ENCODE measurements at places on chromosomes 2 and 18. TPM values are rescaled to one million over a fixed set of nuclear protein-coding genes. Genes with fewer than 3 reads are reported as not detected.
A peak's percentile ranks its signal among the peaks of the same experiment; 100 is the strongest.

DNA sequence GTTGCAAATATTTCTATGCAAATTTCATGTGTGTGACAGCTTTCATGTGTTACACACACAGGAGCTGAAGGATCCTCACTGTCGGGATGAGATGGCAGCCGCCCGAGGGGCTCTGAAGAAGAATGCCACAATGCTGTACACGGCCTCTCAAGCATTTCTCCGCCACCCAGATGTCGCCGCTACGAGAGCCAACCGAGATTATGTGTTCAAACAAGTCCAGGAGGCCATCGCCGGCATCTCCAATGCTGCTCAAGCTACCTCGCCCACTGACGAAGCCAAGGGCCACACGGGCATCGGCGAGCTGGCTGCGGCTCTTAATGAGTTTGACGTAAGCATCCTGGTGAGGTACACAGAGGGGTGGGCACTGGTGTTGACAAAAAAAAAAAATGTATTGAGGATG is 361.2 kb downstream of the CTNNA2 start:
- no peak for DNase-seq

DNA sequence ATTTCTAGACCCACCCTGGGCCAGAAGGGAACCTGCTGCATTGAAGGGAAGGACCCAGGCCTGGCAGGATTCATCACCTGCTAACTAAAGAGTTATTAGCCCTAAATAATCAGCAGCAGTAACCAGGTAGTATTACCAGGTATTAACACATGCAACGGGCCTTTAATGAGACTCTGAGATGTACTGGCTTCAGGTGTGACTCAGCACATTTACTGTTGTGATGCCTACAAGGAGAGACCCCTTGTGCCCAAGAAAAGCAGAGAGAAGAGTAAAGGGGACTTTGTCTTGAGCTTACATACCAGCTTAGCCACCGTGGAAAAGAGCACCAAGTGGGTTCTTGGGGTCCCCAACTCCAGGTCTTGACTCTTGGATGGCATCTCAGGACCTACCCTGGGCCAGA is 243.1 kb upstream of the SLC39A10 start:
- DNase-seq: no peak

DNA sequence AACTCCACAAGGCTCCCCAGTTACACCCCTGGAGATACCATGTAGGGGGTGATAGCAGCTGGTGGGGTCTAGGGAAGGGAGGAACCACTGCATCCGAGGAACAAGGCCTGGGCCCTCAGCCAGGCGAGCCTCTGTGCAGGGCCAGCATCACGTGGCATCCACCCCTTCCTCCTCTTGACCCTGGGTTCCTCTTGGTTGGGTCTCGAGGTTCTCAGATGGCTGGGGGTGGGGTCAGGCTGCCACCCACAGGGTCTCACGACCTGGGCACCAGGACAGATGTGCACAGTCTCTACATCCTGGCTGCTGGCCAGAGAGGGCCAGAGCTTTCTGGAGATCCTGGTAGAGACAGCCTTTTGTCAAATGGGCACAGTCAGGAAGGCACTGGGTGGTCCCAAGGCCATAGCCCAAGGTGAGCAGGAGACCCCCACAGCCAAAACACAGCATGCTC is 10.4 kb downstream of the HS6ST1 start:
- DNase-seq: peak; percentile 79

DNA sequence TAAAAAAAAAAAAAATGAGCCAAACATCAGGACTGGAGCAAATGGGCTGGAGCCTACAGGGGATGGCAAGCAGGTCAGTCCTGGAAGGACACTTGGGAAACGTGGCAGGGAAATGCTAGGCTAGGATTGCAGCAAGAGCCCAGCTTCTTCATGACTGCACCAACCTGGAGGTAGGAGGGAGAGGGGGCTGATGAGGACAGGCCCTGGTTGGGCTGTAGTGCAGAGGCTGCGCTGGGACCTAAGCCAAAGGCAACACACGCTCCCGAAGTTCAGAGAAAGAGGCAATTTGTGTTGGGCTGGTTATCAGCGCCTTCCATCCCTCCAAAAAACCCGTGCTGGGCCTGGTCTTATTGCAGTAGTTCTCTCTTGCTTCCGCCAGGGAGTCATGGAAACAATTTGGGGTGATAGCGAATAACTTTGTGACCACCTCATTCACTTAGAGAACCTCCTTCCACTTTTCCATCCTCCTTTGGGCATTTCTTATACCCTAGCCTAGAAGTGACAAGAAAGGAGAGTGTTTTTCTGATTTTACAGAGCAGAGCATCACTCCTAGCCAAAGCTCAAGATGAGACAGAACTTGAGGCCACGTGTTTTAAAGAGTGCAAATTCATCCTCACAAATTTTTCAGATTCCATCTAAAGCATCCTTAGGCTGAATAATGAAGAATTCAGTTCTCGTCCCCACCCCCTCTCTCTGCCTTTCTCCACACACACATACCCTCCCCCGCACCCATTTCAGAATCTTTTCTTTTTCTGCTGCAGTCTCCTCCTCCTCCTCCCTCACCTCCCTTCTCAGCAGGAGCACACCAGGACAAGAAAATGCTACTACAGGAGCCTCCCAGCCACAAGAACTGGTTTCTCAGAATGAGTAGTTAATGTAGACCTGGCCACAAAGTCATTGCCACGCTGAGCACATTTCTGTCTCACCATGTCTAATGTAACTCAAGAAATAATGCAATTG is 82.5 kb upstream of the STPG4 start:
- peak; percentile 86 for DNase-seq

DNA sequence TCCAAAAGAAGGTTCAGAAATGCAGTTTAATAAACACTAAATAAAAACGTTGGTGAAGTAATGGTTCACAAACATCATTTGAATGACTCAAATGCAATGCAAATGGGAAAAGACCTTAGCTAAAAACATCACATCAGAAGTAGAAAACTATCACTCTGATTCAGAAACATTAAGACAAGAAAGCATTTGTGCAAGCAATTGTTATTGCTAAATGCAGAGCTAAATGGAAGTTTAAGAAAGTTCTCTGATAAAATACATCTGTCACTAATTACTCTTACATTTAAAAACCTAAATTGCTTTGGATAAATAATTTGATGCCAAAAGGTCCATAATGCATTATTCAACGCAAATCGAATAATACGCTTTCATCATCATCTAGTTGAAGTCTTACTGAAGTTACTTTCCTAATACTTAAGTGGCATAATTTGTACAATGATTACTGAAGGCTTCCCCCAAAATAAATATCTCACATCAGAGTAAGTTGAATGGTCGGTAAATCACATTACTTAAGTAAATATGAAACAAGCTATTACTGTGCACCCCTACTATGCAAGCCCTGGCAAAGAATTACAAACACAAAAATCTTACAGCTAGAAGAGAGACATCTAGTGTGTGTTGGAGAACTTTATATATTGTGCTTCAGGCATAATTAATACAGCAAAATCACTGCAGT is 105.7 kb upstream of the KCTD1 start:
- DNase-seq: no peak

DNA sequence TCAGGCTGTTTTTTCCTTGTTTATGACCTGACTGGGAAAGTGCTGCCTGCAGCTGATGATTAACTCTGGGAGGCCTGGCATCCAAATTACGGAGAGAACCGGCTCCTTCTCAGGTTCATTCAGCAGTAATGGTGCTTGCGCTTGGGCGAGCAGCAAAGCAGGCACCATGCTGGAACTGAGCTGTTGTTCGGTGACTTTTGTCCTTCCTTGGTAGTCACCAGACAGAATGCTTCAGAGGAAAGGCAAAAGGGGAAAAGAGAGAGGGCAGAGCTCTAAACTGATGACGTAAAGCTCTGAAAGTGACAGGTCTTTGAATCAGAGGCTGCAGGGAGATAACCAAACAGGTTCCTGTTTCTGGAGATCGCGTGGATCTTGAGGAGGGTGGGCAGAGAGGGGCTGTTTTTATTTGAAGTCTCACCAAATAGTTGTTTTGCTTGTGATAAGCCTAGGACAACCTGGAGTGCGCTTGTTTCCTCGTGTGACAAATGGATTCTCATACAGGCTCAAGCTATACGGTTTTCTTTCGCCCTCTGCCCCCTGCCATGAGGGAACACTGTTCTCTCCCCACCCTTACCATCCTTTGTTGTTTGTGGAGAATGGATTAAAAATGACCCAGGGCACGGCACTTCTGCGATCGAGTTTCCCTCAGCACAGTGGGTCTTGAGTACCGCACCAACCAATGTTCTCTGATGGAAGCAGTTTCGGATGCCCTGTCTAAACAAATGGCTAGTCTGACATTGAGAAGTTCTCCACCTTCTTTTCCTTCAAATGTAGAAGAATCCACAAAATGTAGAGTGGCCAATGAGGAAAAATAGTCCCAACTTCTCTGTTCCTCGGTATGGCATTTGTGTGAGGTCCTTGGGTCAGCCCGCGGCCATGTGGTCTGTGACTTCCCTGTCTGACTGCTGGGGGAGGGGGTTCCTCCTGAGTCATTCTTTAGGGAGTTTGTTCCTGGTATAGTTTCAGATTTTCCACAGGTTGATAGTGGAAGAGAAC is 1.3 kb downstream of the RASGRP3 start:
- DNase-seq: no peak

GRCh38 chr2:177970670-177971454 is 101.7 kb downstream of the PDE11A start:
- DNase-seq: no peak

KLHL29 gene
- 13.4 TPM for total RNA-seq

DNA sequence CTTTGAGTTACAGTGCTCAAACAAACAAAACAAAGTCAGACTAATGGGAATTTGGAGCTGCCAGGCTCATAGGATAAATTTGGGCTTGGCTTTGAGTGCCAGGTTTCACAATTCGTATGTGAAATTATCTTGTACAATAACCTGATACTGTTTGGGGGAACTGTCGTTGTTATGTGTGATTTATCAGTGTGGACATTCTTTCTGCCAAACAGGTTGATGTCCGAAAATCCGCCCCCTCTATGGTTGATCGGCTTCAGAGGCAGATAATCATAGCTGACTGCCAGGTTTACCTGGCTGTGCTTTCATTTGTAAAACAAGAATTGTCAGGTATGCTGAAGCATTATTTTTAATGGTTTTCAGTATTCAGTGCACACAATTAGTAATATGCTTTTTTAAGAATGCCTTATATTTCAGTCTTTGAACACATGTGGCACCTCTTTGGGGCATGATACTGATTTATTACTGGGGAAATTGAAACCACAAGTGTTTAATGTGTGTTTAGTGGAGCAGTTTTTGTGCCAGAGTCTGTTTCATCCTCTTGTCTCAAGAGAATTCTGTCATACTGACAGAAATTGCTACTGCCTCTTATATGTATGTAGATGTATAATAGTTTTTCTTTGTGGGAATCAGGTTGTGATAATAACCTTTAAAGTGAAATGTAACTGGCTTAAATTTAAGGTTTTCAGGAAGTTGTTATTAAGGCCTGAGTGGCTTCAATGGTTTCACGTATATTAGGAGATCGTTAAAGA is 54.6 kb downstream of the TTC39C start:
- DNase-seq: no peak

BCL2 gene
- total RNA-seq: 23.7 TPM

- DNase-seq: no peak
Measured at GRCh38 chr18:29056800-29057199, 879.9 kb upstream of the CDH2 start.

DNA sequence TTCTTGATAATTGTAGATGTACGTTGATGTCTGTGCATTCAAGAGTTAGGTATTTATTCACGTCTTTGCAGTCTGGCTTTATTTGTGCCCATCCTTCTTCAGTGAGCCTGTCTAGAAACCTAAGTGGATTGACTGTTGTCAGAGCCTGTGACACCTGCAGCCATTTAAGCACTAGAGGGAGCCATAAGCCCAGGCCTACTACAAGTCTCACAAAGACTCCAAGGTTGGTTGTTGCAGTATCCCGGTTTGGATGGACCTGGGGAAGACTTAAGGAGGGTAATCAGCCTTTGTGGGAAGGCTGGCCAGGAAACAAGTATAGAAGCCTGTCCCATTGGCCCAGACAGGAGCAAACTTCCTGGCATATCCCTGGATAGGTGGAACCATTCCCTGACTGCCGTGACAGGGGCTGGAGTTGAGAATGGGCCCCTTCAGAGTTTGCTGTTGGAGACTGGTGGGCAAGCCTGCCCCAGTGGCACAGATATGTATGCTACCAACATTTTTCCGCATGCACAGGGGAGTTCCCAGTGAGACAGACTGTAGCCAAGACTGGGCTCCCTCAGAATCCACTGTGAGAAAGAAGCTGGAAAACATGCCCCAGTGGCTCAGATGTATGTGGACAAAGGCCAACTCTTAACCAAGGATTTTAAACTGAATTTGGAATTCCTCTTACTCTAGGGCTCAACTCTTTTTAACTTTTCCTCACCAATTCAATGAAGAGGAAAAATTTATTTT is 9.3 kb upstream of the LRRC30 start:
- no peak for DNase-seq

DNA sequence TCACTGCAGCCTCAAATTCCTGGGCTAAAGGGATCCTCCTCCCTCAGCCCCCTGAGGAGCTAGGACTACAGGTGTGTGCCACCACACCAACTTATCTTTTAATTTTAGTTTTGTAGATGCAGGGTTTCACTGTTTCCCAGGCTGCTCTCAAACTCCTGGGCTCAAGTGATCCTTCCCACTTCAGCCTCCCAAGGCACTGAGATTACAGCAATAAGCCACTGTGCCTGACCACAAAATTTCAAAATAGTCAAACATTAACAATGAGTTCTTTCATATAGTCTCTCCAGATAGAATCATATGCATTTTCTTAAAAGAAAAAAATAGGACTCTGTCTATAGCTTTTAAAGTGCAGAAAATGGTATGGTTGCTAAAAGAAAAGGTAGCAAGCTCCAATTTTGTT is 24.9 kb upstream of the PID1 start:
- no peak for DNase-seq

DNA sequence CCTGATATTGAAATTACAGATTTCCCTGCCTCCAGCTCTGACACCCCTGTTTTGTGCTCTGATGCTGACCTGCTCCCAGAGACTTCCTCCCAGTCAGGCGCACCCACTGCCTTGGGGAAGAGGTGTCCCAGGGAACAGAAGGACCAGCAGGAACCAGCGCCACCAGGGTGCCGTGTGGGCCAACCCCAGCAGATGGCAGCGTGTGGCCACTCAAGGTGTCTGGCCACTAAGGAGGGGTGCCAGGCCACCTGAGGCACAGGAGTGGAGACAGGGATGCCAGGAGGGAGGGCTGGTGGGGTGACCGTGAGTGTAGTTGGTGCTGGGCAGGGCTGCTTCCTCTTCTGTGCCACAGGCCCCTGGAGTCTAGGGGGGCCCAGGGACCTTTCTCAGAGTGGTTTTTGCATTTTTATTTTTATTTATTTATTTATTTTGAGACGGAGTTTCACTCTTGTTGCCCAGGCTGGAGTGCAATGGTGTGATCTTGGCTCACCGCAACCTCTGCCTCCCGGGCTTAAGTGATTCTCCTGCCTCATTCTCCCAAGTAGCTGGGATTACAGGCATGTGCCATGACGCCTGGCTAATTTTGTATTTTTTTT is 56.0 kb downstream of the TEX44 start:
- peak; percentile 77 for DNase-seq

MAB21L4 gene
- not detected for total RNA-seq

GRCh38 chr2:158902005-158902398 is 66.4 kb upstream of the TANC1 start:
- no peak for DNase-seq

Measured in aorta (tissue), 5 donors.